HT-29 (cell line): ENCODE measurements at places on chromosomes 16 and 17.
A peak's percentile ranks its signal among the peaks of the same experiment; 100 is the strongest.

- peak; percentile 70 for DNase-seq
Observed at GRCh38 chr16:56789360-56789759, 59.4 kb downstream of the NUP93 start.

DNA sequence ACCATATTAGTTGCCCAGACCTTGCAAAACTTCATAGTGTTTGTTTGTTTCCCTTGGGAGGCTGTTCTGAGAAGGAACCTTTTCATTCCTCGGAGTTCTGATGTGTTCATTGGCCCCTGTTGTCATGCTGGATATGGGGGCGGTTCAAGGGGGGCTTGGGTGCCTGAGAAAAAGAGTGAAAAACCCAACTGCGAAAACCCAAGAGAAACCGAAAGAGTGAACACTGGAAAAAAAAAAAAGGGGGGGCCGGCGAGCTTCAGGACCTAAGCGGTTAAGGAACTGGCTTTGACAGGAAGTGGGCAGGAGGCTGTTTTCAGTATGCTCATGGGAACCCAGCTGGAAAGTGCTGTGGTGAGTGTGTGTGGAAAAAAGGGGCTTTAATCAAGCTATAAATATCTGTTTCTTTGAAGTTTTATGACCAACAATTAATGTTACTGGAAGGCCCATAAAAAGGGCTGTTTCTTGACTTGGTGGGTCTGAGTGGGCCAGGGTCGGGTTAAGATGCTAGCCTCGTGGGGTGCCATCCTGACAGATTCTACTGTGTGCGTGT is 510.7 kb downstream of the MAF start:
- DNase-seq, result no peak

- DNase-seq, result no peak
Observed at GRCh38 chr17:64455993-64456885, 7.3 kb downstream of the MILR1 start.

GRCh38 chr16:79634298-79634697 is 33.8 kb upstream of the MAF start:
- no peak for DNase-seq

DNA sequence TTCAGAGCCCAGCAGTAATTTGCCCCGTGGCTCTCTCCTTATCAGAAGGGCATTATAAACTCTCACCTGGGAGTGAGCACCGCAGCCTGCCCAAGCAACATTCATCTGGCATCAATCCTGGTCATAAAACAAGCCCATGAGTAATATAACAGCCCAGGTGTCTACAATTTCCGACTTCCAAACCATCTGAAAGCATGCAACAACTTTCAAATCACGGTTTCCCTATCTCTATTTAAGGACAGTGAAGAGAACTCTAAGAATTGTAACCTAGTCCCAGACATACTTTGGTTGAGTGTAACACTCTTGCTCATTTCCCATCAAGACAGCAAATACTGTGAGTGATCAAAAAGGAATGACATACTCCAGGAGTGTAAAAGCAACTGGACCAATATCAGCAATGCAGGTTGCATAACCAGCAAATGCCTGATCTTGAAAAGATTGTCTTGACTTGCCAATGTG is 487.4 kb upstream of the SOX9 start:
- peak; percentile 45 for DNase-seq

DNA sequence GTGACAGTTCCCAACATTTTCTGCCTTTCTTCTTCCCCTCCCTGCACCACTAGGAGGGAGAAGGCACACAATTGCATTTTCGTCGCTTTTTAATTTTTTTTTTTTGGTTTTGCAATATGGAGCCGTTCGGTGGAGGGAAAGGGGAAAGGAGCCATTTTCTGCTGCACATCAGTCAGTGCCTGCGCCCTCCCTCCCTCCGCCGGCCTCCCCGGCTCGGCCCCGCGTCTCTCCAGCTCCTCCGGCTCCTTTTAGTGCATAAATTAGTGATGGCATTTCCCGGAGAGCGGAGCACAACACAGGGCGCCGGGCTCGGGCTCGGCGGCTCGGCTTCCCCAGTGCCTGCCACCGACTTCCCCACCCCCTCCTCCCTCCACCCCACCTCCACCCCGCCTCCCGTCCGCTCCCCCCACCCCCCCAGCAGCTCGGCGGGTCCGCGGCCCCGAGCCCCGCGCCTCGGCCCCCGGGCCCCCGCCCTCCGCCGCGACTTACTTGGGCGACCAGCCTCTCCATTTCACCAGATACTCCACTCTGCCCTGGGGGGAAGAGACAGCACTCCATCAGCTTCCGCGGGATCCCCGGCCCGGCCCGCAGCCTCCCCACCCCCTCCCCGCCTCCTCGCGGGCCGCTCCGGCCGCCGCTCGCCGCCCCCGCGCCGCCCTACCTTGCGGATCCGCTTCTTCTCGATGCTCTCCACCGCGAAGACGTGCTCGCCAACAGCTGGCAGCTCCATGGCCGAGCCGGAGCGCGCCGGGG is 542 bp downstream of the CBX4 start:
- DNase-seq, result peak; percentile 61

DNA sequence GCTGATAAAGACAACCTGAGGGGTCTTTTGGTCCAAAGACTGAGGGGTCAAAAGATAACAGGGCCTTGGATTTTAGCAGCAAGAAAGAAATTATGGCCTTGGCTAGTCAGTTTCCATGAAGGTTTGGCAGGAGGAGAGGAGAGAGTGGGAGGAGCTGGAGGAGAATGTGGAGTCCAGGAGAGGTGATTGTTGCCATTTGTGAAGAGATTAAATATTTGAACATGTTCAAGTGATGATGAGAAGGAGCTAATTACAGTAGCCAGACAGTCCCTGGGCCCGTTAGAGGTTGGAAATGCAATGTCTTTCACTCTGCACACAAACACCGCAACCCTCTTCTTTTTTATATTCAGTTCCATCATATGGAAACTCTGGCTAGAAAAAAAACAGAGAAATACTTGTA is 68.6 kb downstream of the TNRC6C start:
- DNase-seq, result no peak

DNA sequence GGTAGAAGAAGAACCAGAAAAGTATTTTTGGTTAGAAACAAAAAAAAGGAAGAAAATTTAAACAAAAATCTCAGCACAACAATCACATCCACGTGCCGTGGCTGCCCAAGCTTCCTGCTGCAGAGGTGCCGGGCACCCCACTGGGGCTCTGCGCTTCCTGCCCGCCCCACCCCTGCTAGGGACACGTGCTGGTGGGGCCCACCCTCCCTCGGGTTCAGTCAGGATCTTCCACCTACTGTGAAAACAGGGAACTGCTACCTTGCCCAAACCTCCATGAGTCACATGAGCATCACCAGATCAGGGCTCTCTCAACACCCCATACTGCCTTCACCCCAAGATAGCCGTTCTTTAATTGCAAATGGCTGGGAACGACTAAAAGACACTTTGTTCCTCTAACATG is 24.4 kb upstream of the CYTH1 start:
- no peak for DNase-seq

- DNase-seq, result peak; percentile 46
Observed at GRCh38 chr17:51372345-51373004, 112.1 kb downstream of the UTP18 start.

DNA sequence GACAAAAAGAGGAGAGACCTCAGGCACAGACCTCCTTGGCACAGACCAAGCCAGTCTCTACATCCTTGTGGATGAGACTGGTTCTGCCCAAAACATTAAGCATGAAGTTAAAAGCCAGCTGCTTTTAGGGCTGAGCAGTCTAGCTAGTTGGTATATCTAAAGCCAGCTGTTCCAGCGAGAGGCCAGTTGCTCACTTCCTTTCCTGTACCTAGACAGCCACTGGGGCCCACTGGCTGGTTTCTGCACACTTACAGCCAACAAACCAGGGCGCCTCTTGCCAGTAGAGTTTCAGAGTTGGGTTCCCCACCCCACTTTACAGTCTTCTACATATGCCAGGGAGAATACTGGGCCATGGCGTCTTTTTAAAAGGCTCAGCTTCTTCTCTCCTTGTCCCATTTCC is 242.4 kb downstream of the ZFHX3 start:
- no peak for DNase-seq

DNA sequence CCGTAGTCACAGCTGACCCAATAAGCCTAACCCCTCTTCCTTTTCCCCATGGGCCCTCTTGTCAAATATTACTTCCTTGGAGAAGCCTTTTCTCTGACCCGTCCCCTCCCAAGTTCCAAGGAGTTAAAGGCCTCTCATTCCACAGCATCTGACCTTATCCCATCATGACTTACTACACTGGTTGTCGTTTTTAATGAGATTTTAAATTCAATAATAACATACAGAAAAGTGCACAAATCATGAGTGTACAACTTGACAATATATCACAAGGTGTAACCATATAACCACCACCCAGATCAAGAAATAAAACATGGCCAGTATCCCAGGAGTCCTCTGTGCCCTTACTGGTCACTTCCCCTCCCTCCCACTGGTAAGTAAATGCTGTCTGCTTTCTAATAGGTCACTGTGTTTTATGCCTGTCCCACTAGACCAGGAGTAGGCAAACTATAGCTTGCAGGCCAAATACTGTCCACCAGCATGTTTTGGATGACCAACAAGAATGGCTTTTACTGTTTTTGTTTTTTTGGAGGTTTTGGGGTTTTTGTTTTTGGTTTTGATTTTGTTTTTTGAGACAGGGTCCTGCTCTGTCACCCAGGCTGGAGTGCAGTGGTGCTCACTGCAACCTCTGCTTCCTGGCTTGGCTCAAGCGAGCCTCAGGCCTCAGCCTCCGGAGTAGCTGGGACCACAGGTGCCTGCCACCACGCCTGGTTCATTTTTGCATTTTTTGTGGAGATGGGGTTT is 1.2 kb upstream of the FDXR start:
- DNase-seq, result peak; percentile 18

- no peak for DNase-seq
Observed at GRCh38 chr17:68734187-68734900, 133.2 kb upstream of the FAM20A start.

- no peak for DNase-seq
Observed at GRCh38 chr17:3585826-3586225, 23.4 kb downstream of the TRPV1 start.

GRCh38 chr17:57556320-57556719 is 188.8 kb downstream of the CCDC182 start:
- DNase-seq, result no peak

DNA sequence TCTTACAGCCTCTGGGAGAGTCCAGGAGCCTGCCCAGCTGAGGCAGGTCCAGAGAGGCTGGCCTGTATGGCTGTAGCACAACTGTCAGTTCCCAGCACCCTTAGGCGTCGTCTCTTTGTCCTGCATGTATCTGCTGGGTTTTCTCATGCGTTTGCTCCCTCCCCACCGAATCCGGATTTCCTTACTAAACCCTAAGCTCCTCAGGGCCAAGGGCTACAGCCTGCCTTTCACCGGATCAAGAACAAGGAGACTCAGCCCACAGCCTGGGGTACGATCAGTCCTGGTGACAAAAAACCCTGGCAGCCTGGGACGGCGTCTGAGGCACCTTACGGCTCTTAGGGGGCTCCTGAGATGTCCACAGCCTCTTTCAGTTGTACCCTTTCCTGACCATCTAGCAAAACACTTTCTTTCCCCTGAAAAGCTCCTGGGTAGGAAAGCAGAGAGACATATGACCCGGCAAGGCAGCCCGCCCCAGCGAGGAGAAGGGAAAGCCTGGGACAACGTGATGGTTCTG is 12.2 kb downstream of the HIC1 start:
- DNase-seq, result no peak

- peak; percentile 76 for DNase-seq
Observed at GRCh38 chr16:71746442-71747046, 22.0 kb upstream of the PHLPP2 start.

- DNase-seq, result peak; percentile 41
Observed at GRCh38 chr16:49592546-49593423, 219.2 kb downstream of the C16orf78 start.
